ELF-1 (cell line): ENCODE measurements at places on chromosomes 7 and 10.
A peak's percentile ranks its signal among the peaks of the same experiment; 100 is the strongest.

DNA sequence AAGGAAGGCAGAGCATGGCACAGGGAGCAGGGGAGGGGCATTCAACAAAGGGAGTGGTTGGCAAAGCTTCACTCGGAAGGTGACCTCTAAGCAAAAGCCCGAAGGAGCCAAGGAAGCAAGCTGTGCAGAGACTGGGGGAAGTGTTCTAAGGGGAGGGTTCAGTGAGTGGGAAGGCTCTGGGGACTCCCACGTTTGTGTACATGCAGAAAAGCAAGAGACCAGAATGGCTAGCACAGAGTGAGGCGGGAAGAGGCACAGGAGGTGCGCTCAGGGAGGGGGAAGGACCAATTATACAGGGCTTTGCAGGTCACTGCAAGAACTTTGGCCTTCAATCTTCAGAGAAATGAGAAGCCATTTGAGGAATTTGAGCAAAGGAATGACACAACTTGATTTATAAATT is 7.4 kb downstream of the ARHGAP21 start:
- no peak for DNase-seq

- DNase-seq = no peak
Observed at GRCh38 chr10:122507616-122508015, 46.3 kb downstream of the HTRA1 start.

DNA sequence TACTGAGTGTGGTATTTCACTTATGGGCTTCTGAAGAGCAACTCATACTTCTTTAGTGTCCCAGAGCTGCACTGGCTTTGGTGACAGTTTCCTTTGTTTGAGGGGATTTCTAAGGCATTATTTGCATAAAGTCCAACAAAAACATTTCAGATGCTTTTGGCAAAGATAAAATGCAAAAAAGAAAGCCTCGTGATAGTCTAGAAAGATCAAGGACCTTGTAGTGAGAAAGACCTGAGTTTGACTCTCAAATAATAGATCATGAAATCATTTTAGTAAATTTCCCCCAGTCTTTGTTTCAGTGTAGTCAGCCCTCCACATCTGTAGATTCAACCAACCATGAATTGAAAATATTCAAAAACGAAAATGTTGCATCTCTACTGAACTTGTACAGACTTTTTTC is 107.4 kb downstream of the EEPD1 start:
- DNase-seq = no peak

DNA sequence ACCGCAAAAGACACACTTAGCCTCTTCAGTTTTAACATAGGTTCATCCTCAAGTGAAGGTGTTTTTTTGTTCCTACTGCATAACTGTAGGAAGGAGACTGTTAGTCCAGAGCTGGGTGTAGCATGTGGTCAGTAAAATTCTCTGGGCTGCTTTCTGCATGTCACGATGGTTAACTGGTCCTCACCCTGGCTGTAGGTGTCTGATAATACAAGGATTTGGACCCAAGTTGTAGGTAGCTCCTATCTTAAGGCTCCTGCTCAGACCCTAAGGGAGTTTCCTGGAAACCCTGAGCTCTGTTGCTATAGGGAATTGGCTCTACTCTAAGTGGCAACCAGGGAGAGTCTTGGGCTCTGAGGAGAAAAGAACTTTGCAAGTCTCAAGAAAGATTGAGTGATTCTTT is 112.9 kb downstream of the SAMD9 start:
- DNase-seq = no peak

- DNase-seq = peak; percentile 34
Observed at GRCh38 chr7:24733414-24734060, 23.7 kb downstream of the GSDME start.

DNA sequence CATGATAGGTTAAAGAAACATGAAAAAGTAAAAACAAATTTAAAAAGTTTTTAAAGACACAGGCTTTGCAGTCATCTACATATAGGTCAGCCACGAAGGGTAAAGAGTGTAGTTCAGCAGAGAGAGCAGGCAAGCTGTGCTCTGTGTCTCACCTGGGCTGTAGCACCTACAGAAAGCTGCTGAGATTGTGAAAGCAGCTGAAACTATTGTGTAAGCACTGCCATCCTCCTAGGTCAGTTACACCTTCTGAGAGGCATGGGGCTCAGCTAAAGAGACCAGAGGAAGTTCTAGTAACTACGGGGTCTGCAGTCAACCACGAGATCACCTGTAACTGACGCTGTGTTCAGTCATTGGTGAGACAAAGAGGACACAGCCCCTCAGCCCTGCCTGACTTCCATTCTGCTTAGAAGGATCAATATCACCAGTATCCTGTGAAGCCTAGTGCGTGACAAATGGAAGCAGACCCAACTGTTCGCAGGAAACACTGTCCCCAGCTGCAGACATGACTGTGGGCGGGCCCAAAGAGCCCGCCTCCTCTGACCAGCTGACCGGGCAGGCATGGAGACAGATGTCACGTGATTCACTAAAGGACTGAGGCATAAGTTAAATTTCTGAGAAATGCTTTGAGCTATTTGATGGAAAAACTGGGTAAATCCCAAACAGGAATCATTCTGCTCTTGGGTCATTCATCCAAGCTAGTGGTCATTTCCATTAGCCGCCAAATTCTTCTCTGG is 87.9 kb downstream of the EBF3 start:
- no peak for DNase-seq

DNA sequence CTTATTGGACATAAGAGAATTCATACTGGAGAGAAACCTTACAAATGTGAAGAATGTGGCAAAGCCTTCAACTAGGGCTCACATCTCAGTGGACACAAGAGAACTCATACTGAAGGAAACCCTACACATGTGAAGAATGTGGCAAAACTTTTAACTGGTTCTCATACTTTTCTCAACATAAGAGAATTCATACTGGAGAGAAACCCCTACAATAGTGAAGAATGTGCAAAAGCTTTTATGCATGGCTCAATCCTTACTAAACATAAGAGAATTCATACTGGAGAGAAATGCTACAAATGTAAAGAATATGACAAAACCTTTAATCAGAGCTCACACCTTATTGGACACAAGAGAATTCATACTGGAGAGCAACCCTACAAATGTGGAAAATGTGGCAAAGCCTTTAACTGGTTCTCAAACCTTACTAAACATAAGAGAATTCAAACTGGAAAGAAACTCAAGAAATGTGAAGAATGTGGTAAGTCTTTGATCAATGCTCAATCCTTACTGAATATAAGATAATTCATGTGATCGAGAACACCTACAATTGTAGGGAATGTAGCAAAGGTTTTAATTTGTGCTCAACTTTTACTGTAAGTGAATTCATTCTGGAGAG is 121.8 kb upstream of the ZNF722 start:
- no peak for DNase-seq

GRCh38 chr10:63077800-63078199 is 55.3 kb upstream of the NRBF2 start:
- no peak for DNase-seq
